RKO (cell line): ENCODE measurements at places on chromosomes 3 and 15.
A peak's percentile ranks its signal among the peaks of the same experiment; 100 is the strongest.

DNA sequence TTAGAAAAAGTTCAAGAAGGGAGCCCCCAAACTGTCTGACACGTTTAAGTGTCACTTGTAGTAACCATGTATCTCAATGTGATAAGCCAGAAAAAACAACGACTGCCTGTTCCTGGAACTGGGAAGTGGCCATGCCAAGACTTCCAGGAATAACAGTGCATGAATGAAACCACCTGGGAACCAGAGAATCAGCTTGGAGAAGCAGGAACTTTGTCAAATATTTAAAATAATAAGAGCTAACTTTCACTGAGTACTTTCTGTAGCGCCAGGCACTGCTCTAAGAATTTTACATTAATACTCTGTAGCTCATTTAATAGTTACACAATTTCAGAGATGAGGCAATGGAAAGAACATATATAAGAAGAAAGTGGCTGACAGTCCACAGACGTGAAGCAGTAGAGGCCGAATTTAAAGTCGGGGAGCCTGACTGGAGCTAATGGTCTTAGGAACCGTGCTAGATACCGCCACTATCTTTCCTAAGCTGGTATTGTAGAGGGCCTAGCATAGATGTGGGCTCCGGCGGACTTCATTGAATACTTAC lies 876 bp downstream of the PLSCR1 start:
- peak; percentile 32 for DNase-seq

GRCh38 chr3:126101521-126101982 lies 17.6 kb upstream of the SLC41A3 start:
- no peak for DNase-seq

GRCh38 chr3:23085261-23085660 lies 117.9 kb upstream of the UBE2E2 start:
- DNase-seq, result no peak

GRCh38 chr3:23728601-23729117 lies 77.1 kb upstream of the UBE2E1 start:
- DNase-seq, result no peak

- no peak for DNase-seq
Measured at GRCh38 chr3:99777708-99778107, 40.0 kb upstream of the CMSS1 start.

GRCh38 chr3:44513513-44513912 lies 36.0 kb upstream of the ZNF445 start:
- no peak for DNase-seq

DNA sequence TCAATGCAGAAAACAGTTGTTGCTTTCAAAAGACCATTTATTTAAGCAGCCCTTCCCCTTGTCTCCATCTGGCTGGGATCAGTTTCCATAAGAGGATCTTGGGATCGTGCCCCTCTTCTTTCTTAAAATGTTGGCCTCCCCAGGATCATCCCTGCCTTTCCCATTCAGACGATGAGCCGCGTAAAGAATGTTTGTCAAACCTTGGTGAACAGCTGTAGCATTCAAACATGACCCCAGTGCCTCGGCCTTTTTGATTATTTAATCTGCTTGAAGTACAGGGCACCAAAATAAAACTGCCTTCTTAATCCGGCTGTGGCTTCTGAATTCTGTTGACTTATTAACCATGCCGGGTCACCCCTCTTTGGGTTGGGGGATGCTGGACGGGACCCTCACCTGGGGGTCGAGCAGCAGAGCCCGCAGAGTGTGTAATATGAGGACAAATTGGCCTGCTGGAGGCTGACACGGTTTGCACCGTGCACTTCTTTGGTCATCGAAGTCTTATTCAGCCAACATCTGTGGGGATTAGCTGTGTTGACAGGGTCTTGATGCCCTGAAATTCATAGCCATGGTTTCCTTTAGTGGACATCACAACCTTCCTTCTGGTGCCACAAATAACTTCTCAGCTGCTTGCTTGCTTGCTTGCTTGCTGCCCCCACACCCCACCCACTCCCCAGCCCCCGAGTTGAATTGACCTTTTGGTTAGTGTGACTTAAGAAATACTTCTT lies at the start of gene LRTM1:
TSS of gene LRTM1 (minus strand) at position 14 of the 725 bp plus-strand sequence. CDS start 148 bp downstream, outside the sequence.
- no peak for DNase-seq

GRCh38 chr3:117490716-117491115 lies 781.1 kb downstream of the TUSC7 start:
- DNase-seq, result no peak

GRCh38 chr3:45199837-45200648 lies 26.0 kb downstream of the TMEM158 start:
- peak; percentile 38 for DNase-seq

- no peak for DNase-seq
Measured at GRCh38 chr3:129474984-129475804, 35.2 kb downstream of the IFT122 start.

DNA sequence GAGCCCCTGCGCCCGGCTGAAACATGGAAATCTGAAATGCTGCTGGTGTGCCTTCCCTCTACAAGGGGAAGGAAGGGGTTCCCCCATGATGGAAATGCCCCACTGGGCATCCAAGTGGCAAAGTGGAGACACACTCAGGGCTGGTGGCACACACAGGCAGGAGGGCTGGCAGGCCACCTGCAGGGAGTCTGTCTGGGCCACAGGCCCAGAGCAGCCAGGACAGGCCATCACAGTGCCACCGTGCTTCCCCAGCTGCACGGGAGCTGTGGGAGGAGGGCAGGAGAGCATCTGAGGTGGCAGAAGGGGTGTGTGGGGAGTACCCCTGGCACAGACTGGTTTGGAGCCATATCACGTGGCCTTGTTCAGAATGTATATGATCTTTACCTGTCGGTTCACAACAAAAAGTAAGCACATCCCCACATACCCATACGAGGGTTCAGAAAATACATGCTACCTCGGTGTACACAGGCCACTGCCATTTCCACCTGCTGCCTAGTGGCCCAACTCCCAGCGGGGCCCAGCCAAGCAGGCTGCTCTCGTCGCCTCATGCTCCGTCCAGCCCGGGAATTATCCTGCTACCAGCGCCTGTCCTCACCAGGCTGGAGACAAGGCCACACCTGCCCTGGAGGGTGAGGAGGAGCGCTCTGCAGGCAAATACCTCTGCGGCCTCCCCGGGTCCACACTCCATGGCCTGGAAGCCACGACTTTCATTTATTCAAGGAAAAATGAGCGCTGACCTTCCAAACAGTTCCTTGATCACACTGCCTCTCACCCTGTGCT lies 22.6 kb upstream of the DUSP7 start:
- no peak for DNase-seq

- DNase-seq, result peak; percentile 24
Measured at GRCh38 chr3:99637016-99637367, 1.4 kb upstream of the COL8A1 start.

DNA sequence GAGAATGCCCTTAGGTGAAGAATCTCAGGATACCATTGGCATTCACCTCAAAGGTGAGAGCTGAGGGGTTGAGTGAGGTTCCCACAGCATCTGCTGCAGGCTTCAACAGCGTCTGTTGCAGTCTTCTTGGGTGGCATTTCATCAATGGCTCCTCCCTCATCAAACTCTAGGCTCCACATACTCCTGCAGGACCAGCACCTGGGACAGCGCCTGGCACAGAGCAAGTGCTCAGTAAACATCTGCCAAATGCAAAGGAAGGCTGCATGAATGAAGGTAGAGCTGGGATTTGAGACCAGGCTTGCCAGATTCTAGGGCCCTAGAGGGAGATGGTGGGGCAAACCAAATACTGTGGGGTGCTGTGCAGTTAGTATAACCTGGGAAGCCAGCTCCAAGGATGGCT lies 9.6 kb downstream of the TRH start:
- DNase-seq, result peak; percentile 15

GRCh38 chr3:8996681-8997121 lies 33.4 kb upstream of the RAD18 start:
- no peak for DNase-seq

DNA sequence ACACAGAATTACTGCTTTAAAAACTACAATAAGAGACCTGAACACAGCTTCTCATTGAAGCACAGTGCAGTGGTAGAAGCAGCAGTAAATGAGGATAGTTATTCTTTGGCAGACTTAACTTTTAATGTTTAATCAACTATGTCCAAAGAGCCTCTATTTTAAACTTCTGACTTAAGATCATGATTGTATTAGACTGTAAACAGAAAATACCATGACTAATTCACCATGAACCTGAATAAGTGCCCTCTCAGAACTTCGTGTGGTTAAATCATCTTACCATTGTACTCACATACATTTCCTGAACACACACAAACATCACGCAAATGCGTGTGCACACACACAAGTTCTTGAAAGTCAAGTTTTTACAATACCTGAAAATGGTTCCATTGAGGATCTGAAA lies 13.9 kb downstream of the CEP152 start:
- DNase-seq, result no peak

- DNase-seq, result no peak
Measured at GRCh38 chr3:197854596-197855343, 63.7 kb downstream of the LRCH3 start.

DNA sequence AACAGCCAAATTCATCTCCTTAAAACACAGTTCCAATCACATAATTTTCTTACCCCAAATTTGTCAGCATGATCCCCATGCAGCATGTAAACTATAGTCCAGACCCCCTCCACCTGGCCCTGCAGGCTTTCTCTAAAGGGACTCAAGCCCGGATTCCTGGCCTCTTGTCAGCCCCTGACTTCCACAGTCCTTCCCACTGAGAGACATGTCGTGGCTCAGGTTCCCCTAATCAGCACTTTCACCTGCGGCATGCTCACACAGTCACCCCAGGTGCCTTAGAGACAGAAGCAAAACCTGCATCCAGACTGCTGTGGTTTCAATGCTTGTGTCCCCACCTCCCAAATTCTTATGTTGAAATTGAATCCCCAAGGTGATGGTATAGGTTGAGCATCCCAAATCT lies 372.7 kb upstream of the ATP10A start:
- no peak for DNase-seq

DNA sequence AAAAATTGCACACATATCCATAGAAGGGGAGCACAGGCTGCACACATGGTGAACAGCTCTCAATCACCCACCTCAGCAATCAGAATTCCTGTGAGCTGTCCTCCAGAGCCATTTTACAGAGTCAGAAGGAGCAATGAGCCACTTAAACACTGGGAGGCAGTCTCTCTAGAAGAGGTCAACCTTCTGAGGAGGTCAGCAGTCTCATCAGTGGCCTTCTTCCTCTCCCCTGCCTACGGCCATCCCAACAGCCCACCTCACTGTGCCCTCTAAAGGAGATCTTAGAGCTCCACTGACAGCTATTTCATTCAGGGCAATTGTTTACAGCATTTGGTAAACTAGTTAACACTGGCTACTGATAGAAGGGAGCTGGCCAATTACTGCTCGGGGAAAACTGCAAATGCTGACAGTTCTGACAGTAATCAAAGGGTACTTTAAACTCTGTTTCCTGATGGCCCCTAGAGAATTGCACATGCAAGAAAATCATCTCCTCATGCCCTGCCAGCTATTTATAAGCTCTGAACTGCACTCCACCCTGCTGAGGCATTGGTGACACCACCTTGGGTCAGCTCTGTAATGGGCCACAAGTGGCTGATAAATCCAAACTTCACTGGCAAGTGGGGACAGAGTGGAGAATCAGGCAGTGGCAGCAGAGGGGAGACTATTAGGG lies 42.1 kb upstream of the TSPAN3 start:
- DNase-seq, result no peak

GRCh38 chr3:66472313-66473134 lies 28.3 kb downstream of the LRIG1 start:
- DNase-seq, result peak; percentile 78

- no peak for DNase-seq
Measured at GRCh38 chr3:58530354-58530865, 6.6 kb downstream of the ACOX2 start.

GRCh38 chr3:17945018-17945798 lies 202.8 kb upstream of the TBC1D5 start:
- no peak for DNase-seq

DNA sequence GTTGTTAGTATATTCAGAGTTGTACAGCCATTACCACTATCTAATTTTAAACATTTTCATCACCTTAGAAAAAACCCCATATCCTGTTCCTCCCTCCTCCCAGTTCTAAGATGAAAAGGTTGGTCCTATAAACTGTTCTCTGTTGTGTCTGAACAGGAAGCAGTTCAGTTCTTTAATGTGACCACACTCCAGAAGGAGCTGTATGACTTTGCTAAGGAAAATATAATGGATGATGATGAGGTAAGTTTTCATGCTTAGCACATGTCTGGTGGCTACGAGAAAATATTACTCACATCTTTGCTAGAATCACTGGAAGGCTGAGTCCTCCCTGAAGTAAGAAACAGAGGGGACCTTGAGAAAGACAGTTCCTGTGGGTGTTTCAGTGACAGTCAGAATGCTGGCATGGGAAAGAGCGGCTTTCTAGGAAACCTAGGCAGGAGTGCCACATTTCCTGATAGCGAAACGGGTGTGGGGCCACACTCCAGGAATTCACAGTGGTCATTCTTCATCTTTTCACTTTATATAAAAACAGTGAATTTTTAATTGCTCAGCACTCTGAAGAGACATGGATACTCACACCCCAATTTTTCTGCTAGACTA lies 20.3 kb downstream of the CRTAP start:
- DNase-seq, result peak; percentile 43

DNA sequence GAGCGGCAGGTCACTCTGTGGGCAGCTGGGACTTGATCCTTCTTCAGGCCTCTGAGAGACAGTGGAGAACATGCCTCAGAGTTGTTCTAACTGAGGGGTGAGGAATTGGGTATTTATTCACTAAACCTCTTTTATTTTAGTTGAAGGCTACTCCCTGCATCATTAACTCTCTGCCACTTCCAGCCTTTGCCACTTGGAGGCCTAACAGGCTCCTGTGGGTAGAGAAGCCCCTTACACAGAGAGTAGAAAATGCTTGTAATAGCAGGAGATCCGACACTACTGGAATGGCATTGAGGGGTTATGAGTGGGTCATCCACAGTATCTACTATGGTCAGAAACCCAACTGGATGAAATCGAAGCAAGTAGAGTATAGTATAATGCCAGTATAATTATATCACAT lies 81.7 kb downstream of the RYR3 start:
- DNase-seq, result no peak

DNA sequence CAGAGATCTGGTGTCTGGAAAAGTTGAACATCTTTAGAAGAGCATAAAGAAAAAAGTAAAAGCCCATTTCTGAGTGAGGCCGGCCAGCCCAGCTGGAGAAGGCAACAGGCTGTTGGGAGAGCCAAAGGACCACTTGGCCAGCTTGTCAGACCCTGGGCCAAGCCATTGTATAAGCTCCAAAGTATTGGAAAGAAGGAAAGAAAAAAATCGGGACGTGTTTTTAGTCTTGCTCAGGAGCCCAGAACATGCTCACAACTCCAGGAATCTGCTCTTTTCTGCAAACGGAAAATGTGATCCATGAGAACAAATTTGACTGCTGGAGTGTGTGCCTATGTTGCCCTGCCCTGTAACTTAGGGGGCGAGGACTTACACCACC lies 10.4 kb upstream of the CLPX start:
- no peak for DNase-seq

- DNase-seq, result no peak
Measured at GRCh38 chr3:88410259-88410658, 260.5 kb downstream of the C3orf38 start.

DNA sequence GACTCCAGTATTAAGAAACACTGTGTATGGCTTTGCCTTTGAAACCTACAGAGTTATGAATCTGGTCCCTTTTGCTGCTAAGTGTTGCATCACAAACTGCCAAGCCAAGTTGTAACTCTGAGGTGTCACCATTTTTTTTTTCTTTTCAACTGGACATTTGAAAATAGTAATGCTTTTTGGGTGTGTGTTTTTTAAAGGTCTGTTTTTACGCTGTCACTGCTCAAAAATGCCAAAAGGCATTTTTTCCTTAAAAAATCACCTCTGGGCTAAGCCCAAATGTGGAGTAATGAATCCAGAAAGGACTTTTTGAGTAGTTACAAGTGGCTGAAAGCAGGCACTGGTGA lies 9.5 kb downstream of the SMAD3 start:
- no peak for DNase-seq
